ENCODE measurements at places on chromosomes 4 and X.

DNA sequence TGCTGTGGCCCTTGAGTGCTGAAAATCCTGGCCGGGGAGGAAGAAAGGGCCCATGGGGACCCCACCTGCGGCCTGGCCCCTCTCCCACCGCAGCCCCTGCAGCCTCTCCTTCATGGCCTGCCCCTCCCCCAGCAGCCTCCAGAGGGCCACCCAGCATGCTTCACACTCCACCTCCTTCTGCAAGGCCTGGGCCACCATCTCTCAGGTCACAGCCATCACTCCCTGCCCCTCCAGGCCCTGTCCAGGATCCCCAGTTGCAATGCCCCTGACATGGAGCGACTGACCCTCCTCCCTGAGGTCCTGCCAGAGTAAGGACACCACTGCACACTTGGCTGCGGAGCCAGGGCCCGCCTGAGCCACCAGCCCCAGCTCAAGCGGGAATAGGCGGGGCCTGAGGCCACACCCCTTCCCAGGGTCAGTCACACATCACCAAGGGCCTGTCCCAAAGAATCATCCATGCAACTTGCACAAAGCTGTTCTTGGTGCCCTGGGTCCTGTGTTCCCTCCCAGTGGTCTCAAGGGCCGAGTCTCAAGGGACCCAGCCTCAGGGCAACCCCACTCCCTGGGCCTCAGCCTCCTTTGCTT is 32.9 kb downstream of the CCNQ start:
- DNase-seq: no peak

- DNase-seq: no peak
Observed at GRCh38 chr4:77493829-77494551, 111.6 kb upstream of the CXCL13 start.

- no peak for DNase-seq
Observed at GRCh38 chr4:100070868-100071267, 119.4 kb downstream of the DDIT4L start.

- DNase-seq: no peak
Observed at GRCh38 chr4:94961420-94961819, 203.7 kb downstream of the BMPR1B start.

DNA sequence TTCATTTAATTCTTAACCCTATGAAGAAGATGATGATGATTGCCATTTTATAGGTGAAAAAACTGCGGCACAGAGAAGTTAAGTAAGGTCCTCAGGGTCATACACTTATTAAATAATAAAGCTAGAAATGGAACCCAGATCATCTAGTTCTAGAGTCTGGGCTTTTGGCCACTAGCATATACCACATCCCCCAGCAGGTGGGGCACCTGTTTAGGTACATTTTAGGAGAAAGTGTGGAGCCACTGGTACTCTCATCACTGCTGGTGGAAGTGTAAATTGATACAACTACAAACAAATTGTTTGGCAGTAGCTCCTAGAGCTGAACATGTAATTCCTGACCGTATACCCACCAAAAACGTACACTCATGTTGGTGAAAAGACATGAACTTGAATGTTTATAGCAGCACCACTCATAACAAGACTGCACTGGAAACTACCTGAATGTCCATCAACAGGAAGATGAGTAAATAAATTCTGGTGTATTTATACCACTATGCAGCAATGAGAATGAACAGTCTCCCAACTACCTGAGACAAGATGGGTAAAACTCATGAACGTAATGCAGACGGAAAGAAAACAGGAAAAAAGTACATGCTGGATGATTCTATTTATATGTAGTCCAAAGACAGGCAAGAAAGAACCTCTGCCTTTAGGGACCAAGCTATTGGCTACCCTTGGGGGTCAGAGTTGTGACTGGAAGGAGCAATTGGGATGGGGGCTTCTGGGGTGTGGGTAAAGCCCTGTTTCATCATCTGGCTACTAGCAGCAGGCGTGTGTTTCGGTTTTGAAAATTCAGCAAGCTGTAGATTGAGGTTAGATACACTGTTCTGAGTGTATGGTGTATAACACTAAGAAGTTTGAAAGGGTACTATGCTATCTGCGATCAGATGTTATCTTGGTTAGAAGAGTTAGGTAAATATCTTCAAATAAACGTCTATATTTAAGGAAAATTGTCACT is 72.3 kb upstream of the ADGRG2 start:
- DNase-seq: no peak

DNA sequence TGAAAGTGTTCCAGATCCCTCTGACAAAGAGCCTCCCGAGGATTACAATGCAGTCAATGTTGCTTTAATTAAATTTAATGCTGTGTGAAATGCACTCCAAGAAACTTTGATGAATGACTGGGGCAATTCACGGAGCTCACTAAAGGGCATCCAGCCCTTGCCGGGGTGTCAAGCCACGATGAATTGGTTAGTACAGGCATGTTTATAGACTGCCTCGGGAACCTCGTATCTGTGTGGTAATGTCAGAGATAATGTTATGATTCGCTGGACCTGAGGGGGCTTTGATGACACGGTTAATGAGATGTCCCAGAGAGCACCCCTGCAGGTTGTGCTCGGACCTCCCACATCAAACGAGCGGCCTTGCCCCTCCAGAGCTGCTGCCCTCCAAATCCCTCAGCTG is 428.8 kb downstream of the NKX6-1 start:
- DNase-seq: no peak

- DNase-seq: no peak
Observed at GRCh38 chrX:136086521-136086920, 60.8 kb upstream of the FHL1 start.

DNA sequence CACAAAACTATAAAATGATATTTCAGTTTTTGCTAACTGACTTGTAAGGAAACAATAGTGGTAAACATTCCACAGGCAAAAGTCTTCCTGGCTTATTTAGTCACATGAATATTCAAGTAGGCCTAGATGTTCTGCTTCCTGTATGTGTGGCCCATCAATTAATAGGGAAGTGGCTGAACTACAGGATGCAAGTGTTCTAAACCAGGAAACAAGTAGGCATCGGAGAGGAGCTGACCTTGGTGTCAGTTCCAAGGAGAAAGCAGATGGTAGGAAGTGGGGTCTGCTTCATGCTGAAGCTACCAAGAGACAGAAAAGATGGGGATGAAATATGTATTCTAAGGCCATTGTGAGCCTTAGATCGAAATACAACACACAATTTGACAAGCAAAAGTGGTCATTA is 149.7 kb downstream of the ANTXR2 start:
- DNase-seq: no peak

DNA sequence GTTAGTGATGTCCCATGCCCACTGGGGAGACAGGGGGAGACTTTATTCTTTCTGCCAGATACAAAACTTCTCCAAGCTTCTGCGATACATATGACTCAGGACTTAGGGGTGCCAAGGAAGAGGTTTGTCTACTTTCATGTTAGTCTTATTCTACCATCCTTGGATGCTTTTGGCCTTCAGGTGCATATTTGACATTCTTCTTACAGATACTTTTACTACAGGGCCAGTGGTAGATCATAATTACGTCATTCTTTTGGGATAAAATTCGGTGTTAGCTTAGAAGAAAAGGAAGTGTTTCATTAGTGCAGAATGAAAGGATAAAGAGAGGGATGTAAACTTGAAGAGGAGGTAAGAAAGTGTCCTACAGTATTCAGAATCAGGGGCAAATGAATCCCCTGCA is 245.2 kb downstream of the THOC2 start:
- no peak for DNase-seq

GRCh38 chr4:40804598-40804997 is 54.8 kb downstream of the NSUN7 start:
- no peak for DNase-seq

- no peak for DNase-seq
Observed at GRCh38 chrX:123959281-123960063, 2.0 kb upstream of the STAG2 start.

GRCh38 chrX:39318506-39319343 is 517.5 kb downstream of the MID1IP1 start:
- DNase-seq: no peak

GRCh38 chr4:3809451-3810110 is 43.4 kb downstream of the ADRA2C start:
- DNase-seq: no peak

DNA sequence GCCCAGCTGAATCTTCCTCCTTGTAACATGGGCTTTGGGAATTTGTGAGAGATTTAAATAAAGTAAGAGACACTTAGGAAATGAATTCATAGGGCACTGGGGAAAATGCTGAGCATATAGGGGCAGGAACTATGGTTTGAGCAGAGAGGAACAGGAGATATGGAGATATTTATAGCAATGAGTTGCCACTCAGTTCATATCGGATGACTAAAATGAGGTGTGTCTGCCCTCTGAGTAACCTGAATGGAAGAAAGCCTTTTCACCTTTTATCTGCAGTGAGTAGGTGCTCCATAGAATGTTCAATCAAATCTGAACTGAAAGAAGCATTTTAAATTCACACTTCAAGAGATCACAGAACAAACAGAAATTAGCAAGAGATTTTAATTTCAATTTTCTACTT is 105.7 kb downstream of the CEP44 start:
- no peak for DNase-seq

Measured in CD4-positive, alpha-beta T cell treated with Interleukin-17A for 1 hour (primary cell).